ENCODE measurements at places on chromosomes 6 and 20.

DNA sequence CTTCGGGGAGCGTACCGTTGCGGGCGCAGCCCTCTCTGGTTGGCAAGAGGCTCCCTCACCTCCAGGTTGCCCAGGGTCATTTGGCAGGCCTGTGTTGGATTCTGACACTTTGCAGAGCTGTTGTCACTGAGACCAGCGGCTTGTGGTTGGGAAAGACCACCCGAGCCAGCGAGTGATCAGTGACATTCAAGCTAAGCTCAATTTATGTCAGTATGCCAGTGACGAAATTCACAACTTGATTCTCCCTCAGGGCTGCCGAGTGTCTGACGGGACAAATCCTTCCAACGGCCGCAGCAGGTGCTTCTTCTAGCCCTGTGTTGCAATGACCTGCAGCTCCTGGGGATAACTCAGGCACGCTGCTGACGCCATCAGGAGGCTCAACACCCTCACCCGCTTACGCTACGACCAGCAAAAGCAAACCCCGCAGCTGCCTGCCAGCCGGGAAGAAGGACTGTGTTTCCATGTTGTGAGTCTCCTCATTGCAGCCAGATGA, 16.9 kb upstream of the SLC22A2 start:
- no peak for DNase-seq

DNA sequence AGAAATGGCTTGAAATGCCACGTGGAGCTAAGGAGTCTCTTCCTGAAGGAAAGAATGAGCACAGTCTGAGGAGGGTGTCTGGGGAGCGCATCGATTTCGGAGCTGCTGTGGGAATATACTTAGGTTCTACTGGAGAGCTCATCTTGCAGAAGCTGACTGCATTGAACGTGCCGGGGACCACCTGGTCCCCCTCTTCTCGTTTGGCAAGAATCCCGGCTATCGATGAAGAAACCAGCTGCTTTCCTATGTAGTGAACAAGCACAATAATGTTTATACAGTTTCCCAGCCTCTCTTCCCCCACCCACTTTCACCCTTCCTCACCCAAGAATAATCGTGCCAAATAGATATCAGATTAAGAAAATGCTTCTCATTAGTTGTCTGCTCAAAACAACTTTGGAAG, 242.5 kb downstream of the PACRG start:
- DNase-seq: no peak

DNA sequence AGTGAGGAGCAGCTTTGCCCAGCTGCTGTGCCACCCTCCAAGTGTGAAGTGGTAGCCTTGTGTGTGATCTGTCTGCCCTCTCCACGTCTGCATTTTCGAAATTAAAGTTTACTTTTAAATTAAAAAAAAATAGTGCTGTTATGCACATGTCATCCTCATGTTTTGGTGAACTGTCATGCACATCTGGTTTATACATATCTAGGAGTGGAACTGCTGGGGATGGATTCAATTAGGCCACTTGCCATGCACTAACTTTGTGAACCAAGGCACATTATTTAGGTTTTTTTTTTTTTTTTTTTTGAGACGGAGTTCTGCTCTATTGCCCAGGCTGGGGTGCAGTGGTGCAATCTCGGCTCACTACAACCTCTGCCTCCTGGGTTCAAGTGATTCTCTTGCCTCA, 3.6 kb downstream of the GTSF1L start:
- DNase-seq: no peak

DNA sequence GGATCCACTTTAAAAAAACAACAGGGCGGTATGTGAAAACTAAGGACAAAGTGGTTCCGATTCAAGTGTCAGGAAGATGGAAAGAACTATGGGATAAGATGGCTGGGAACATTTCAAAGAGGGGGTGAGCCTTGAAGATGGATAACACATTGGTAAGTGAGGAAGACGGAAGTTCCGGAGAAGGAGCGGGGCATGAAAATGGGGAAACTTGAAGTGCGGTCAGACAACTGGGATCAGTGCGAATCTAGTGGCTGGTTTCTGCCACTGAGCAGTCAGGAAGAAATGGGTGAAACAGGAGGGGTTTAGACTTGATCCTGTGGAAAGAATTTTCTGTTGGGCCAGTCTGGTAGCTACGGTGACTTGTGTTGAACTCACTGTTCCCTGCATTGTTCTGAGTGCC, 1.2 kb downstream of the NAA20 start:
- DNase-seq: no peak

GRCh38 chr20:36574366-36575135, 1.2 kb downstream of the TGIF2 start:
- peak; percentile 28 for DNase-seq

DNA sequence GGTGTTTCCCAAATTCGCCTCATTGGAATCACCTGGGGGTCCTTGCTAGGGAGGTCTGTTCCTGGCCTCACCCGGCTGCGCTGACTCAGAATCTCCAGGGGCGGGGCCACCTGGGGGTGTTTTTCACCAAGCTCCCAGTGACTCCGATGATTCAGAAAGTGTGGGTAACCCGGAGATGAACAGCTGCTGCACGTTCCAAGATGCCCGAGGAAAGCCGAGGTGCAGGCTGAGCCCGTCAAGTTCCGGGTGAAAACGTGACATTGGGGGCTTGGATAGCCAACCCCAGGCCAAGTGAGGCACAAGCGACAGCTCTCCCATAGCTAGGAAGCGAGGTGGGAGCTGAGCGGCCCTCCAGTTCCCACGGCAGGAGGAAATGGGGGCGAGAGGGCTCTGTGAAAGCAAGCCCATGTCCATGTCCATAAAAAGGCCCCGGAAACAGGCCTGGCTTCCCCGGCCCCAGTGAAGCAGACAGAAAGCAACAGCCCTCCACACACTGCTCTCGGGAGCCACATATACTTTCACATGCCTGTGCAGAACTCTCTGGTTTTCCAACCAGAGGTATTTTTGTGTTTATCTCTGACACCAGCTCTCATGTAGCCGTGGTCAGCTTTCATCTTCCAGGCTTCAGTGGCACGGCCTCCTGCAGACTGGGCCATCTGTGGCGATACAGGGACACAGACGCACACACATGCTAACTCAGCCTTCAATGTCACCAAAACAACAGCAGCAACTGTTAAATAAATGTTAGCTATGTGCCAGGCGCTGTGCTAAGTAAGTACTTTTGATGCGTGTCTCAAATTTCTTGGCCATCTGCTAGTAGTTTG, 90.7 kb upstream of the CCDC28A start:
- no peak for DNase-seq

DNA sequence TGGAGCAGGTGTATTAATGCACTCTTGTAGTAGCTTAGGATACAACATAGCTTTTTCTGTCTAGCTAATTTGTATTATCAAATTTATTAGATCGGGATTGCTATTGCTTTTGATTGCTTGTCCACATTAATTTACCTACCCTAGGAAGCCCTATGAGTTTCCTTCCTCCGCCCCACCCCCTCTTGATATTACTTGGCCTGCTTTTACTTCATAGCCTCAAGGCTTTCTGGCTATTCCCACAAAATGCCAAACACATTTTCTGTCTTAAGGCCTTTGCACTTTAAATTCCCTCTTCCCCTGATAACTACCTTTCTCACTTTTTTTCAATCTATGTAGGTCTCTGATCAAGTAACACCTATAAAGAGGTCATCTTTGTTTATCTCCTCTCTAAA, 99.1 kb upstream of the PRSS16 start:
- DNase-seq: no peak

DNA sequence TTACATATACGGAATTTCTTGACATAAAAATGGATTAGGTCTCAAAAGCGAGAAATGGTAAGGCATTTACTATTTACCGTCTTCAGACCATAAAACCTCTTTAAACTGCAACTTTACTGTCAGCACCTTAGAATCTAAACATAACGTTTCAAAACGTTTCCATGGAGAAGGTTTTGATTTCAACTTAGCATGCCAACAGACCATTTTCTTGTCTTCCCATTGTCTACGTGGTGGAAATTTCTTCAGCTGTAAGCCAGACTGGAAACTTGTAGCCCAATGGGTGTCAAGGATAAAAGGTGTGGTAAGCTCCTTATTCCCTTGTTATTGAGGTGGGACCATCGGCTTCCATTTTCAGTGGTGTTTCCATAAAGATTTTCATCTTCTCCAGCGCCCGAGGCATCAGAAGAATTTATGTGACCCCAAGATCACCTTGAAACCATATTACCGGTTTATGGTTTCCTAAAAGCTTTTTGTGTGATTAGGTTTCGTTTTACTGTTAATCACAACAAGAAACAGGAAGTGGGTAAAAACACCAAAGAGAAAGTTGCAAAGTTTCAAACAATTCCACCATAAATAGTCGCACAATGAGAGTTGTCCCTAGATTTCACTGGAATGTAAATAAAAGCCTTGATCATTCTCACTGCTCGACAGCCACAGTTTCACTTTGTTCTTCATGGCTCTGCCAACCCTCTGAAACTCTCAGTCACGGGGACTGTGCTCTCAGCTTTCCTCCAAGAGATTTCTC, 63.0 kb upstream of the CD2AP start:
- DNase-seq: peak; percentile 20

DNA sequence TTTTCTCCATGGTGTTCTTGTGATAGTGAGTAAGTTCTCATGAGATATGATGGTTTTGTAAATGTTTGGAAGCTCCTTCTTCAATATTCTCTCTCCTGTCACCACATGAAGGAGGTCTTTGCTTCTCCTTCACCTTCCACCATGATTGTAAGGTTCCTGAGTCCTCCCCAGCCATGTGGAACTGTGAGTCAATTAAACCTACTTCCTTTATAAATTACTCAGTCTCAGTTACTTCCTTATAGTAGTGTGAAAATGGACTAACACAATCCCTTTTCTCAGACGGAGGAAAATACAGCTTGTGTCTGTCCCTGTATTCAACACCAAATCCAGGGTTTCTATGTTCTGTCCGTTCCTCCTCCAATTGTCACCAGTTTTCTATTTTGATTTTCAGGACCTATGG, 181.0 kb downstream of the ALDH8A1 start:
- no peak for DNase-seq

GRCh38 chr6:30656513-30656912, 9.6 kb downstream of the C6orf136 start:
- DNase-seq: no peak

DNA sequence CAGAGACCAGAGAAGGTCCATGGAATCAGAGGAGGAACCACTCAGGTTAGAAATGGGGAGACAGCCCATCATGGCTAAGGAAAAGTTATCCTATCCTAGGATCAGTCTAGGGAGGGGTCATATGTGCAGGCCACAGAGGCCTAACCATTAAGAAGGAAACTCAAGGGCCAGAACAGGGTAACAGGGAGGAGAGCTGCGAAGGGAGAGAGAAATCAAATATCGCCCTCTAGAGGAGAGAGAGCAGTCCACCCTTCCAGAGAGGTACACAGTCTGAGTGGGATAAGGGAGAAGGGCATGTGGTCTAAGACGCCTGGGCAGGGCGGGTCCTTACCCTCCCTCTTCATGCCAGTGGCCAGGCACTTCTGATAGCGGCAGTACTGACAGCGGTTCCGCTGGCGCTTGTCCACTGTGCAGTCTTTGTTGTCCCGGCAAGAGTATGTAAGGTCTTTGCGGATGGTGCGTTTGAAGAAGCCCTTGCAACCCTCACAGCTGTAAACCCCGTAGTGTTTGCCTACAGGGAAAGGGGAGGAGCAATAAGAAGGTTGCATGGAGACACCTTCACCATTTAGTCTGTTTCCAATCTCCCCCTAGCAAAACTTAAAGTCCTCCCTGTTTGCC, 2.9 kb downstream of the RXRB start:
- DNase-seq: peak; percentile 67

- no peak for DNase-seq
Measured at GRCh38 chr20:1130058-1130694, 11.8 kb downstream of the PSMF1 start.

- DNase-seq: no peak
Measured at GRCh38 chr20:32958574-32958973, 45.7 kb downstream of the SUN5 start.

- no peak for DNase-seq
Measured at GRCh38 chr6:12577124-12577850, 139.3 kb upstream of the PHACTR1 start.

GRCh38 chr6:34955442-34955841, 66.4 kb downstream of the ANKS1A start:
- no peak for DNase-seq

- DNase-seq: no peak
Measured at GRCh38 chr6:152943260-152943897, 39.5 kb downstream of the FBXO5 start.

DNA sequence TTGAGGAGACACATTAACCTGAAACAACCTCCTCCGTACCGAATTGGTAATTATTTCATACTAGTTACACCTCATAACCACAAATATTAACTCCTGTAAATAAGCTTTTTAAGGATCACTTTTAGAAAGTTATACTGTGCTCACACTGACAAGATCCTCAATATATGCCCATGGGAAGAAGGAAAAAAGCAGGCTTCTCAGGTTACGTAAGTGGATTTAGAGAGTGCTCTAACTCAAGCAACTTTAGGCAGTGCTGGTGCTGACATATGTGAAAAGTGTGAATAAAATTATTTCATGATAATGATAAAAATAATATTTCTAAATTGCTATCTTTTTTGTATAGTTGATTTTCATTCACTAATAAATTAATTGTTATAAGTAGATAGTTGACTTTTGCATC, 76.1 kb downstream of the PRKN start:
- no peak for DNase-seq

GRCh38 chr6:139708337-139709199, 334.1 kb upstream of the CITED2 start:
- DNase-seq: no peak

DNA sequence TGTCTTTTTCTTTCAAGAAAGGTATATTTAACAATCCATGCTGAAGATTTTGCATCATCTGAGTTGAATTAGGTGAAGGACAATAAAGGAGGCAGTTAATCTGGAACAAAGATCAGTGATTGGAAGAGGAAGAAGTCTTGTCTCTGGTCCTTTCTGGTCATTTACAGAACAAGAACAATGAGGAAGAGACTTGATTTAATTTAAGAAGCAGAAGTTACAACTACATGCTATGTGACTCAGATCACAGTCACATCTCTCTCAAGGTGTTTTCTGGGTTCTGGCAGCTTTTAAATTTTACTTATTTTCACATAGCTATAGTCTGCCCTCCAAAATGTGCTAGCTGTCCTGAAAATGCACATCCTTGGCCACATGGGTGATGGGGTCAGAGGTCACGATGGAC, 53.5 kb upstream of the DEK start:
- DNase-seq: no peak

DNA sequence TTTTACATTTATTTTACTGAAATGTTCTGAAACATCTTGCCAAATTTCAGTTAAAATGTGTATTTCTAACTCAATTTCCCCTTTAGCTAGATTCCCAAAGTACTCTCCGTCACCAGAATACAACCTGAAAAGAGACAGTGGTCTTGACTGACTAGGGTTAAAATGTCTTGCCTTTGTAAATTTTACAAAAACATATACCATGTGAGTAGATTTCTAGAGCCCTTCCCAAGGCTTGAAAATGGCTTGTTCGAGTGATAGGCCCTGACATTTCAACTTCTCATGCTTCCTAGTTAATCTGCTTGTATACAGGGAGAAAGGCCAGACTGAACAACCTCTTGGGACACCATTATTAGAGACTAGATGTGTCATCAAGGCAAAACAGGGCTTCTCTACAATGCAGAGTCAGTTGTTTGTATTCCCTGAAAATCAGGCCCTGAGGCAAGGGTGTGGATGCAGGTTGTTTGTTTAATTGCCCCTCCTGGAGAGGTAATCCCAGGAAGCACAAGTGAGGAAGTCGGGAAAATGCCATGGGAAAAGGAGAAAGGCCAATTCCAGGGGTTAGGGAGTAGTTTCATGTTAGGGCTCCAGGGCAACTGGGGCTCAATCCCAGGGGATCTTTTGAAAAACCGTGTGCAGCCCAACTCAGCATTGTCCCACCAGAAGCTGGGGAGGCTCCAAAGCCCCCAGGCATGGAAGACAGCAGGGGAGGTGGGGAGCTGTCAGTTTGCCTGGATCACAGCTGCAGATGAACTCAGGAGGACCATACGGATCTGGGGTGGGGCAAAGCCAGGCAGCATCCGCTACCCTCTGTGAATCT, 11.6 kb upstream of the TFB1M start:
- DNase-seq: peak; percentile 56

Data from HAP-1 (cell line).